ENCODE measurements at places on chromosomes 12 and 14. TPM values are rescaled to one million over a fixed set of nuclear protein-coding genes. Genes with fewer than 3 reads are reported as not detected.

Gene LTB4R2
- total RNA-seq, result 1.3 TPM

Gene MYH7
- total RNA-seq, result not detected

Gene SLC8A3
- under 0.01 TPM for total RNA-seq

Gene HSPB8
- total RNA-seq, result 35.1 TPM

Gene SOAT2
- not detected for total RNA-seq

Gene KLRG1
- 0.38 TPM for total RNA-seq

Gene PTPN6
- total RNA-seq, result not detected

Gene RAPGEF3
- 5.1 TPM for total RNA-seq

Gene ZNF740
- 13.0 TPM for total RNA-seq

Gene TAS2R10
- under 0.01 TPM for total RNA-seq

Gene MED6
- 37.8 TPM for total RNA-seq

Gene CLEC4C
- total RNA-seq, result not detected

Gene DUSP6
- 75.9 TPM for total RNA-seq

Gene IAPP
- total RNA-seq, result not detected

Measured in regular cardiac myocyte (primary cell).